ENCODE measurements at places on chromosomes 6 and 20. TPM values are rescaled to one million over a fixed set of nuclear protein-coding genes. Genes with fewer than 3 reads are reported as not detected.

The PACSIN1 gene
- not detected for total RNA-seq

The LY6G5C gene
- total RNA-seq = 0.18 TPM

The GSTA3 gene
- not detected for total RNA-seq

The LBP gene
- total RNA-seq = not detected

The EPHA7 gene
- total RNA-seq = not detected

The SAPCD1 gene
- not detected for total RNA-seq

The SLC22A2 gene
- not detected for total RNA-seq

The HCRTR2 gene
- total RNA-seq = not detected

The ARMH2 gene
- not detected for total RNA-seq

The TUBE1 gene
- 10.0 TPM for total RNA-seq

The HACE1 gene
- total RNA-seq = 10.8 TPM

The XKR7 gene
- total RNA-seq = not detected

GRCh38 chr6:99091985-99092384 lies 144.2 kb upstream of the FBXL4 start:
- no peak for DNase-seq

- no peak for DNase-seq
Measured at GRCh38 chr20:16216914-16217230, 356.4 kb downstream of the KIF16B start.

DNA sequence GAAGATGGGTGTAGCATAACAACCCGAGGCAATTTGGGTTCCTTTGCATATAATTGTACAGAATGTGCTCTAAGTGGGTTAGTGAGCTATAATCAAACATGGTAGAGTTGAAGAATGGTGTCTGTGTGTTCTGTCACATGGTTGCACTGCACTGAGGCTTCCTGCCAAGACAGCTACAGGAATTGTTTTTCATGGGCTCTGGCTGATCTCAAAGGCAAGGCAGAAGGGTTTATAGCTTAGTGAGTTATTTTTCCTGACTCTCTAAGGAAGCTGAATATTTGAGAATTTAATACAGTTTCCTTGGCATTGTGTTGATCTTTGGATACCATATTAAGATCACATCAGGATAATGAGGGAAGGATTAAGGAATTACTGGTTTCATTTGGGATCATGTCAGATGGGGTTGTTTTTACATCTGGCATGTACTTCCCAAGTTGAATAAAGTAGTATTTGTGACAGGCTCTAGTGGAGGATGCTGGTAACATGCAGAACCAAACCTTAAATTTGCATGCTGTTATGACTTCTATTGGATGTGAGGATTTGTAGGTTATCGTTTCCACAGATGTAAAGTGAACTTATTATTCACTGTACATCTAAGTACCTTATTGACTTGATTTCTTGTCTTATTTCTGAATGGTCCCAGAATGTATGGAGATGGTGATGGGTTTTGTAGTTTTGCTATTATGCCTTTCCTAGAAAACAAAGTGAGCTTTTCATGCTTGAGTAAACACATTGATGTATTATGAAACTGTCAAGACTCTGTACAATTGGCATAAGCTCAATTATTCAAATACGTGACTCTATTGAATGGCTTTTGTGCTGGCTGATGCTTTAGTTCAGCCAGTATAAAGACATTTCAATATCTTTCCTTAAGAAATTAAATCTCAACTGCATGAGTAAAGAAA lies 43.3 kb downstream of the LRRC1 start:
- peak; percentile 22 for DNase-seq

GRCh38 chr6:150201285-150201684 lies 58.4 kb downstream of the PPP1R14C start:
- DNase-seq = no peak

- DNase-seq = no peak
Measured at GRCh38 chr20:41045671-41046070, 17.0 kb downstream of the TOP1 start.

GRCh38 chr6:111718990-111719389 lies 113.3 kb upstream of the TRAF3IP2 start:
- peak; percentile 55 for DNase-seq

- no peak for DNase-seq
Measured at GRCh38 chr20:41418031-41418430, 51.4 kb upstream of the EMILIN3 start.

GRCh38 chr6:19849755-19850154 lies 12.6 kb downstream of the ID4 start:
- DNase-seq = no peak

DNA sequence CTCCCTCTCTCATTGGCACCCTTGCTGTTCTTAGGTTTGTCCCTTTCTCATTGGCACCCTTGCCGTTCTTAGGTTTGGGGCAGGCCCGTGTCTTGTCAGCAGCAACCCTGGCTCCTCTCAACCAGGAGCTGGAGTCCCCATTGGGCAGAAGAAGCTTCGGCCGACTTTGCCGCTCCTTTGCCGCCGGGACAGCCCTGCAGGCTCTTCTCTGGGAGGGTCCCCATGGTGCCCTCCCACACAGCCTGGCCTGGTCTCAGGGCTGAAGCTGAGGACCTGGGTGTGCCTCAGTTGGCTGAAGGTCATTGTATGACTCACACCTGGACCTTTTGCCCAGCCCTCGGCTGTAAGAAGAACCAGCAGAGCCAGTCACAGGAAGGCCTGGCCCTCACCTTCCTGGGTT lies 59.6 kb downstream of the PPP1R14C start:
- DNase-seq = no peak

GRCh38 chr20:32434434-32434833 lies 76.3 kb downstream of the ASXL1 start:
- no peak for DNase-seq

DNA sequence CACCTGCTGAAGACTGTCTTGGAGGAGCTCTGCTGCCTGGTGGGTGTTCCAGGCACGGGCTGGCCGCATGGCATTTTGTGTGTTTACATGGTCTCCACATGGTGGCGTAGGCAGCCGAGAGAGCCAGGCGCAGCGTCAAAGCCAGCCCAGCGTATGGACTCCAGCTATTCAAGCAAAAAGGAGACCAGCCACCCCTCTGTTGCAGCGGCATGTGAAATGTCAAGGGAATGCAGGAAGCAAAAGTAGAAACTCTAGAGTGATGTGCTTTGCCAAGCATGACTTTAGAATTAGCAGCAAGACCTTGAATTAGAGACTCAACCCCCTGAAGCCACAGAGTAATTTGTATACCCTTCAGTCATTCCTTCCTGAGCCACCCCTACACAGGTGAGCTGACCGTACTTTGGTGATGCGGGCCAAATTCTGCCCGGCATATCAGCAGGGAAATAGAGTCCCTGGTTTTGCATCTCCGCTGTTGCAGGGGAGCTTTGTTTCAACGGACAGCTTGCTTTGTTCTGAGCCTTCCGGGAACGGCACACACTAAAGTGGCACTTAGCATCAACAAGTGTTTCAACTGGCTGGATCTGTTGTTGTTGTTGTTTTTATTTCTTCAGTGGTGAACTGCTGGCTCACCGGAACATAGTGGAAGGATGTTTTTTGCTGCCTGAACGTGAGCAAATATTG lies 48.5 kb downstream of the FNDC1 start:
- peak; percentile 21 for DNase-seq

- DNase-seq = peak; percentile 9
Measured at GRCh38 chr6:5996714-5997419, 9.9 kb downstream of the NRN1 start.

DNA sequence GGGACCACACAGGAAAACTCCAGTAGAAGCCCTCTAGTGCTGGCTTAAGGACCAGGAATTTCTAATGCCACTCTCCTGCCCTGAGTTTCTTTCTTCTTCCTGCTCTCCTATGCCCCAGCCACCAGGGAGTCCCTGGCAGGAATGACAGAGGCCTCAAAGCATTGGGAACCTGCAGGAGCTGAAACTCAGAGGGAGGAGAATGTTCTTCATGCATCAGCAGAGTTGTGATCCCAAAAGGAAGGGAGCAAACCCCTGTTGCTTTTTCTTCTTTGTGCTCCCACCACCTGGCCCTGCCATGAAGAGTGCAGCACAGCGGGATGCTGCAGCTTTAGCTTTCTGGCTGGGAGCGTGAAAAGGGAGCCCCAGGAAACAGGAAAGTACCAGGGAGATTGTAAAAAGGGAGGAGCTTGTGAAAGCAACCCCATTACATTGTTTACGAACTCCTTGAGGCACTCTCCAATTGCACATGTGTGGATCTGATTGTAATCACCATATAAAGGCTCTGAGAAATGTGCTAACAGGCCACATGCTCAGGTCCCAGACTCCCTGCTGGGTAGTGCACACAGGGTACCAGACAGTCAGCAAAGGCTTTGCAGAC lies 34.7 kb upstream of the FKBP1A start:
- DNase-seq = peak; percentile 37

DNA sequence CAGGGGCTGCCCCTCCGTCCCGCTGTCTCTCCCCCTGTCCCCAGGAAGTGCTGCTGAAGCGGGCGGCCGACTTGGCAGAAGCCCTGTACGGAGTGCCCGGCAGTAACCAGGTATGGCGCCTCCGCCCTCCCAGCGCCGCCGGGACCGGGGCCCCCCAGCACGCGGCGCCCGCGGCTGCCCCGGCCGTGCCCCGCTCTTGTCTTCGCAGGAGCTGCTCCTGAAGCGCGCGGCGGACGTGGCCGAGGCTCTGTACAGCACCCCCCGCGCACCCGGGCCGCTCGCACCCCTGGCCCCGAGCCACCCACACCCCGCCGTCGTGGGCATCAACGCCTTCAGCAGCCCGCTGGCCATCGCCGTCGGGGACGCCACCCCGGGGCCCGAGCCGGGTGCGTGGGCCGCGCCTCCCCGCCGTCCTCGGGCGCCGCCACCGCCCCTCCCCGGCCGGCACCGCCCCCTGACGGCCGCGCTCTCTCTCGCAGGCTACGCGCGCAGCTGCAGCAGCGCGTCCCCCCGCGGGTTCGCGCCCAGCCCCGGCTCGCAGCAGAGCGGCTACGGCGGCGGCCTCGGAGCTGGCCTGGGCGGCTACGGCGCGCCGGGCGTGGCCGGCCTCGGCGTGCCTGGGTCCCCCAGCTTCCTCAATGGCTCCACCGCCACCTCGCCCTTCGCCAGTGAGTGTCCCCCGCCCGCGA lies 48.4 kb downstream of the CPXM1 start:
- no peak for DNase-seq

GRCh38 chr20:35892871-35893270 lies 61.4 kb downstream of the SCAND1 start:
- DNase-seq = no peak

DNA sequence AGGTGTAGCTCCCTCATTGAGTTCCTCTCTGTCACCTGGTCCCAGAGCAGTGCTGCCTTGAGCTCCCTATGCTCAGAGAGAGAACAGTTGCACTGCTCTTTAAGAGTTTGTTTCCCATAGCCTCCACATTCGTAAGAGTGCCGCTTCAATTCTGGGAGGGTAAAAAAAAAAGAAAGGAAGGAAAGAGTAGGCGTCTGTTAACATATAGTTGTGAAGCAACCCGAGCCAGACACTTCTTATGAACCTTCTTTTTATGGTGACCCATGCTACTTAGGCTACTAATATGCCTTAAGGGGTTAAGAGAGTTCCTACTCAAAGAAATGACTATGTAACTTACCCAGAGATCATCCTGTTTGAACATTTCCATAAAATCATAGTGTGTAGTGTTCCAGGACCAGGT lies 4.3 kb upstream of the ARG1 start:
- DNase-seq = no peak

GRCh38 chr20:45470262-45470931 lies 844 bp downstream of the WFDC2 start:
- no peak for DNase-seq

DNA sequence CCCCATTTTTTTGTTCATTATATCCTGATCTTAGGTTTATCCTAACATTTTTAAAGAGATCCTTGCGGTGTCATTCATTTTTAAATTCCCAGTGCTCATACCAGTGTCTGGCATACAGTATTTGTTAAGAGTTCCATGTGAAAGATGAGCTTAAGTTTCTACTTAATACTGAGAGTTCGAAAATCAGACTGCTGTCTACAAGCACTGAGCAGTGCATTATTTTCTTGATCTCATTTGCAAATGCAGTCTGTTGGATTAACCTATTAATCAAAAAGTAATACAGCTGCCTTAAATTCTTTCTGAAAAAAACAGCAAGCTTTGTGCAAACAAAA lies 663 bp downstream of the COQ3 start:
- no peak for DNase-seq

DNA sequence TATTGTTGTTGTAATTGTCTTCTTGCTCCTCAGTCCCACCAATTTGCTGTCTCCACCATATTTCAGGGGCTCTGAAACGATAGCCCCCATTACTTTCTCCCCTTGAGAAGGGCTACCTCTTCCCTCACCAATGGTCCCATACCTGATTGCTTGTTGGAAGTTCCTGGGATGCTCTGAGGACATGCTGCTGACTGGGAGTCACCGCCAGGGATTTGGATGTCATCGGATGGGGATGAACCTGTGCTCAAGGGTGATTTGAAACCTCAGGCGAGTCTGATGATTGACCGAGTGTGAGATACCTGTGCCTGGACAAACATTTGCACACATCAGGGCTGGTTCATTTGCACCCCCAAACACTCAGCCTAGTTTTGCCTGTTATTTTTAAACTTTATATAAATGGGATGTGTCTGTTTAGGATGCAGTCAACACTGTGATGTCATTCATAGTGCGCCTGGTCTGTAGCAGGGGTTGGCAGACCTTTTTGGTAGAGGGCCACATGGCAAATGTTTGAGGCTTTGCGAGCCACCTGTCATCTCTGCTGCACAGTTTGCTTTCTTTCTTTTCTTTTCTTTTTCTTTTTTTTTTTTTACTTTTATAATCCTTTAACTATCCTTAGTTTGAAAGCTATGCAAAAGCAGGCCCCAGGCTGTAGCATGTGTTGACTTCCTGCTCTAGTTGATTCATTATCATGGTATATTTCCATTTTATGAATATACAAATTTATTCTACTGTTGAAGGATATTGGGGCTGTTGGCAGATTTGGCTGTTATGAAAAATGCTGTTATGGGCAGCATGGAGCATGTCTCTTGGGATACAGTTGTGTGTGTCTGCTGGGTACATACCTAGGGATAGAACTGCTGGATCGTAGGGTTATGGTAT lies 118.5 kb upstream of the PHACTR3 start:
- DNase-seq = no peak

- no peak for DNase-seq
Measured at GRCh38 chr6:30562470-30563425, 5.7 kb downstream of the PRR3 start.

DNA sequence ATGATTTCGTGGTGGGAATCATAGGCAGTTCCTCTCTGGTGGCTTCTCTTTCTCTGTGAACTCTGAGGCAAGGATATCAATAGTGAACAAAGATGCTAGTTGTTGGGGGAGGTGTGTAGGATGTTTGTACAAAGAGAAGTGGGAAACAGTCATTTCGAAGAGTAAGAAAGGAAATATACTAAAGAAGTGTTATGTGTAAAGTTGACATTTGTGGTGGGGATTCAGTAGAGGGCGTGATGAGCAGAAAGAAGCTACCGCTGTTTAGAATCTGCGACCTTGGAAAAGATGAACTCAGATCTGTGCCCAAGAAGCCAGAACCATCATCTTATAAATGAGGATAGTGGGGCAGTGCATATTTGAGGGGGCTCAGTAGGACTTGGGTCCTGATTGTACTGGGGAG lies 11.4 kb downstream of the SLC35F1 start:
- no peak for DNase-seq

GRCh38 chr6:108920751-108921150 lies 72.5 kb downstream of the ARMC2 start:
- DNase-seq = no peak

Measured in IMR-90 (cell line).